ENCODE measurements at places on chromosomes 3 and 15.

DNA sequence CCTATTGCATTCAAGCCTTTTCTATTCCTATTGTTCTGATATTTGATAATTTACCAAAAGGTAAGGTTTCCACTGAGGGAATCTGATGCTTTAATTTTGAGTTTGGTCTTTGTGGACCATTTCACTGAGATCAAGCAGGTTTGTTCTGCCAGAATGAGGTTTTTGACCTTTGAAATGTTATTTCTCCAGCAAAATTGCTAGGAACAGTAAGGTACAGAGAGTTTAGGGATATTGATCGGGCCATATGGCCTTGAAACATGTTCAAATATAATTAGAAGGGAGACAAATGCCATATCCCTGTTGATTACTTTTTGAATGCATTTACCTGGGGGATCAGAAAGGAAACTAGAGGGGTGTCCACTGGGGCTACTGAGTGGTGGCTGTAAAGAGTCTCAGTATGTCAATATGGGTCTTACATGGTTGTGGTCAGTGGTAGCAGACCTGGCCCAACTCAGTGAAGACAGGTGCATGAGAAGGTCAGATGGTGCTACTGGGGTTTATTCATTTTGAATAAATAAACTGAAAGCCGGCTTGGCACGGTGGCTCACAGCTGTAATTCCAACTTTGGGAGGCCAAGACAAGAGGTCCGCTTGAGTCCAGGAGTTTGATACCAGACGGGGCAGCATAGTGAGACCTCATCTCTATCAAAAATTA lies 100.2 kb downstream of the SV2B start:
- no peak for DNase-seq

- no peak for DNase-seq
These were observed 2.6 kb downstream of the ATP8B4 start for GRCh38 chr15:50116477-50116876.

GRCh38 chr15:82543160-82543559 lies 2.9 kb upstream of the RPS17 start:
- no peak for DNase-seq

DNA sequence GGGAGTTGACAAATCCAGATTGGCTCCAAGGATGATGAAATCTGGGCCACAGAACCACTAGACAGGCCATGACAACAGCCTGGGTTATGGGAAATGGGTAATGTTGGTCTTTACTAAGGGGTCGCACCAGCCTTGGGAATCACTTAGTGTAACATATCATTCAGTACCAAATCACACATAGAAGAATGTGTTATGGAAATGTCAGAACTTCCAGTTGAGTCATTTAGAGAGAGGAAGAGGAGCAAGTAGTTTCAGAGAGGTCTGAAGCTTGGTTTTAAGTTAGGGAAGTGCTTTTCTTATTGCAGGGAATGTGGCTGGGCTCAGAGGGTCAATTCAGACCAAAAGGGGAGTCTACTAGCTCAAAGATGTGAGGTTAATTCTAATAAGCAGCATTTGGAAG lies 241.6 kb upstream of the ZPLD1 start:
- DNase-seq = no peak

GRCh38 chr15:101128221-101129015 lies 123.4 kb downstream of the CHSY1 start:
- DNase-seq = no peak

- DNase-seq = no peak
These were observed 248.3 kb downstream of the WDR72 start for GRCh38 chr15:53511175-53511574.

DNA sequence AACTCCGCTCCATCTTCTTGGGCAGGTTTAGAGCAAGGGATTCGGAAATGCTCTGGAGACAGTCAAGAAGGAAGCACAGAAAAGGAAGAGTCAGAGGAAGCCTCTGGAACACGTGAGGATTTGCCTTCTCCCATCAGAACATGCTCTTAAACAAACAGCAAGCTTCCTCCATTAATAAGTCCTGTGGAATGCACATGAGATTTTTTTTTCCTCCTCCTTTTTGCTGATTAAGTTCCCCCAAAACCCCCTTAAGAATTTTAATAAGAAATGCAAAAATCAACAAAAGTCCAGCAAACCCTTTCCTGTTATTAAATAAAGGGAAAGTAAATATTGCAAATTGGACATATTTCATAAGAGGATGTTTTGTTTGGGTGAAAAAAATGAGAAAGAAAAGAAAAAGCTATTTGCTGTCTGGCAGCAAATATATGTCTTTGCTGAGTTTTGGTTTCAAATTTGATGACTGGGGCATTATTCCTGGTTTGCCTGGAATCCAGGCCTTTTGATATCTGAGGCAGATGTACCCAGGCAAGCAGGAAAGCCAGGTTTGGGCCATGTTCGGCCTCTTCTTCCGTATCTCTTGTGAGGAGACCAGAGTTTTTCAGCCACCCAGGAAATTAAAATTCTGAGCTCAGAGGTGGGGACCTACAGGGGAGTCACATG lies 7.9 kb upstream of the TSEN2 start:
- DNase-seq = no peak

GRCh38 chr3:24060055-24060454 lies 115.0 kb downstream of the NR1D2 start:
- DNase-seq = no peak

DNA sequence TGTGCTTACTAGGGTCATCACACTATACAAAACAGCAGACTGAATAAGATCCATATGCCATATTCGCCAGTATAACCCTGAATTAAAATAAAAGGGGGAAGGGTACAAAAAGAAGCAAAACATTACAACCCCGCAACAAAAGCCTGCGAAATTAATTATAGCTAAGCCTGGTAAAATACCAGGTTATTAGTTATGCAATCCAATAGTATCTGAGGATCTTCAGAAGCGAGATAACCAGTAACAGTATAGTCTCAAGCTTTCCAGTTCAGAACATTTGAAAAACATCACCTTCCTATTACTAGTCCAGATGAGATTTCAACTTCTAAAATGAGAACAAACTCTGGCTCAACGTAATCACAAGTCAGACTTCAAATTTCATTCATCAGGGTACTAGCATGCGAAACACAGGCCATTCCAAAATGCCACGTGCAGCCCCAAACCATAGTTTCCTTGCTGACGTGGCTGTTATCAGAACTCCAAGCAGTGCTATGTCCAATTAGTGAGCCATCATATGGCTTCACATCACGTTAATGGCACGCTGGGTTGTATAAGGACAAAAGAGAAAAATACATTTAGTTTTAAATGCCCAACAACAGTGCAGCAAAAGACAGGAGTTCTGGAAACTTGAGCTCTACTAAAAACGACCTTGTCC lies 1.1 kb downstream of the SSR3 start:
- DNase-seq = no peak

DNA sequence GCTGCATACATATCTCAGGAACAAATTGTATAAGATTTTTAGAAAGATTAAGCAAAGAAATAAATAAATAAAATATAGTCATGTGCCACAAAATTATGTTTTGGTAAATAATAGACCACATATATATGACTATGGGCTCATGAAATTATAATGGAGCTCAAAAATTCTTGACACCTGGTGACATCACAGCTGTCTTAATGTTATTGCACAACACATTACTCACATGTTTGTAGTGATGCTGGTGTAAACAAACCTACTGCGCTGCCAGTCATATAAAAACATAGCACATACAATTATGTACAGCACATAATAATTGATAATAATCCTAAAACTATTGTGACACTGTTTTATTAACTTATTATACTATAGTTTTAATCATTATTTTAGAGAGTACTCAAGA lies 1159.1 kb downstream of the SI start:
- no peak for DNase-seq

- no peak for DNase-seq
These were observed 103.2 kb downstream of the RYK start for GRCh38 chr3:134147411-134147810.

GRCh38 chr3:117875887-117876286 lies 1158.8 kb downstream of the IGSF11 start:
- no peak for DNase-seq

DNA sequence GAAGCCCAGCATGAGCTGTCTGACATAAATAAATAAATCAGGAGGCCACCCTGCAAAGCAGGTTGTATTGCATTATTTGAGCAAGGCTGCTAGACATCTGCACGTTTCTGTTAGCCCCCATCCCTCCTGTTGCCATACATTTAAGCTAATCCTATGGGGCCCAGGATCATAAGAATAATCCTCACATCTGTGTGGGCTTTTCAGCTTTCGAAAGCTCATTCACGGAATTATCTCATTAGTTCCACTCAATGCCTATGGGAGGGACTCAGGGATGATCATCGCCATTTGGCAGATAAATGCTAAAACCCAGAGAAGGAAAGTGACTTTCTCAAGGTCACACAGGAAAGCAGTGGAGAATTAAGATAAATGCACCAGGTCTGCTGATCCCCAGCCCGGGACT lies 123.4 kb downstream of the TLE3 start:
- no peak for DNase-seq

DNA sequence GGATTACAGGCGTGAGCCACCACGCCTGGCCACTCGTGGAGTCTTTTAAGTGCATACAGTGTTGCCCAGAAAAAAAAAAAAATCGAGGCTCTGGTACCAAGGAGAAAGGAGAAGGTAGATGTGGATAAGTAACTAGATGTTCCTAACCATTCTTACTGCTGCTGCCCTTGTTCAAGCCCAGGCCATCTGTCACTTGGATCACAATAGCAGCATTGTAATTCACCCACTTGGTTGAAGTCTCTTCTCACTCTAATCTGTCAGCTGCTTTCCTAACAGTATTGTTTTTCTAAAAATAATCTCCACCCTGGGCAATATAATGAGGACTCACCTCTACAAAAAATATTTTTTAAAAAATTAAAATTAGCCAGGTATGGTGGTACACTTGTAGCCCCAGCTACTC lies 58.0 kb upstream of the CRTC3 start:
- DNase-seq = no peak

- DNase-seq = no peak
These were observed 121.3 kb upstream of the WNT7A start for GRCh38 chr3:14001136-14001535.

GRCh38 chr3:189273736-189274135 lies 102.0 kb downstream of the TPRG1 start:
- no peak for DNase-seq

DNA sequence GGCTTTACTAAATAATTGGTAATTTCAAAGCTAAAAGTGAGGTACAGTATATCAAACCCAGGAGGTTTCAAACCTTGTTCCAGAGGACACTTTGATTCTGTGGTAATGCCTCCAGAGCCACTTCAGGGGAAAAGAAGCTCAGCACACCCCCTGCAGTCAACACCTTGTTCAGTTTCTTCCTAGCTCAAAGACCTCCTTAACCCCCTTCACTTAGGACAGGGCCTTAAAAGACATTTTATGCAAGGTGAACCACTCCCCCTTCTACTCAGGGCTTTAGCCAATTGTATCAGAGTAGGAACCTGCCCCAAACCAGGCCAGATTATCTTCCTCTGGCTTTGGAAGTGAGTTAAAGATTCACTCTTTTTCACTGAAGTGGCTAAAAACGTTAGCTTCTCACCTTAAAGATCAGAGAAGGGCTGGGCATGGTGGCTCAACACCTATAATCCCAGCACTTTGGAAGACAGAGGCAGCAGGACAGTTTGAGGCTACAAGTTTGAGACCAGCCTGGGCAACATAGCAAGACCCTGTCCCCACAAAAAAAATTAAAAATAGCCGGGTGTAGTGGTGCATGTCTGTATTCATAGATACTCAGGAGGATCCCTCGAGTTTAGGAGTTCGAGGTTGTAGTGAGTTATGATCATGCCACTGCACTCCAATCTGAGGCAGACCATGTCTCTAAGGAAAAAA lies 3.4 kb downstream of the DENND6A start:
- DNase-seq = no peak

DNA sequence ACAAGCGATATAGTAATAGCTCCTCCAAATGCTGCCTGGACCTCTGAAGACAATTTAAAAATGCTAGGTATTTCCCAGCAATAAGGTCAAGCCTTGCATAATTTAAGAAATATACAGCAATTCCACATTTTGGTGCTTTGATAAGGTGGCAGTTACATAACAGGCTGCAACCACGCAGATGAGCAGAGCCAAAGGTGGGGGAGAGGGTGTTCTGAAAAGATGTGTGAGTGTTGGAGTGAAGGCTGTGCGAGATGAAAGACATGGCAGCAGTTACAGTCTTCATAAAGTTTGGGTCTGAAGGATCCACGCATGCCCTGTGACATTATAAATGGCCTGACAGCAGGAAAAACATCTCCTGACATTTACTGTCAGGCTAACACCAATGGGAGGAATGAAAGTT lies 26.1 kb downstream of the CTDSPL start:
- no peak for DNase-seq

- DNase-seq = no peak
These were observed 57.4 kb upstream of the ZBTB20 start for GRCh38 chr3:115204475-115204874.

GRCh38 chr3:182803596-182803995 lies 10.3 kb downstream of the ATP11B start:
- no peak for DNase-seq

All from NCI-H187 treated with DMSO at 0.1 percent for 48 hours (cell line).